T-helper 1 cell (primary cell): ENCODE measurements at places on chromosomes 1 and 21.

GRCh38 chr1:168138134-168138533 is 1.4 kb upstream of the GPR161 start:
- no peak for DNase-seq

DNA sequence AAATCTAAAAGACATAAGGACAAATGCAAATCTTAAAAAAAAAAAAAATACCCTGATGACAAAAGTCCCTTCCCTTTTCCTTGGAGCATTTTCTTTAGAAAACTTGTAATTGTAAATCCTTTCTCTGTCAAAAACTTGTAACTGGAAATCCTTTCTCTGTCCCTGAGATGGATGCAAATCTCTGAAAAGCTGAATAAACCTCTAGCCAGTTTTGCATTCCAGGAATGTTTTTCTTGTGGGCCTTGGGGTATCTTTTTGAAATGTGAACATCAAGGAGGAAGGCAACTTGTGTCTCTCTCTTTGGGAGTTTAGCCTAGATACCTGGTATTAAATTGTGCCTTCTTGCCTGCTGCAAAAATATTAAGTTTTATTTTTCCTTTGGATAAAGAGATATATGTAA is 305.3 kb downstream of the KCNT2 start:
- no peak for DNase-seq

GRCh38 chr1:51664421-51665240 is 47.7 kb downstream of the OSBPL9 start:
- no peak for DNase-seq

GRCh38 chr1:85322655-85323054 is 46.2 kb upstream of the BCL10 start:
- DNase-seq, result no peak

DNA sequence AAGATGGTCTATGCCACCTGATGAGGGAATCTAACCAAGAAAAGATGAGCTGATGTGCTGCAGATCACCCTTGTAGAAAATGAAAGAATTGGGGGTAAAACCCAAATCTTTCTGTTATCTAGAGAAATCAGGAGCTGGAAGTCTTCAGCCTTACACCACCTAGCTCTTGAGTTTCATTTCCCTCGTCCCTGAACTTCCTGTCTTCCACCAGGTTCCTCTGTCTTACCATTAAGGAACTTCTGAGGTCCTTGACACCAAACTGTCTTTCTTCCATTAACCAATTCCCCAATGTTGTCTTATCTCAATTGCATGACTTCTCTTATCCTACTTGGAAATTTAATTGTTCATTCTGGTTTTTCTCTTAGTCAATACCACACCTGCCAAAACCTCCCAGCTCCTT is 31.5 kb downstream of the LPAR3 start:
- DNase-seq, result no peak

GRCh38 chr1:243432136-243432535 is 176.3 kb downstream of the SDCCAG8 start:
- DNase-seq, result no peak

- DNase-seq, result no peak
Measured at GRCh38 chr21:20789729-20790500, 208.3 kb upstream of the NCAM2 start.

- DNase-seq, result no peak
Measured at GRCh38 chr1:81296601-81297000, 504.1 kb upstream of the ADGRL2 start.

DNA sequence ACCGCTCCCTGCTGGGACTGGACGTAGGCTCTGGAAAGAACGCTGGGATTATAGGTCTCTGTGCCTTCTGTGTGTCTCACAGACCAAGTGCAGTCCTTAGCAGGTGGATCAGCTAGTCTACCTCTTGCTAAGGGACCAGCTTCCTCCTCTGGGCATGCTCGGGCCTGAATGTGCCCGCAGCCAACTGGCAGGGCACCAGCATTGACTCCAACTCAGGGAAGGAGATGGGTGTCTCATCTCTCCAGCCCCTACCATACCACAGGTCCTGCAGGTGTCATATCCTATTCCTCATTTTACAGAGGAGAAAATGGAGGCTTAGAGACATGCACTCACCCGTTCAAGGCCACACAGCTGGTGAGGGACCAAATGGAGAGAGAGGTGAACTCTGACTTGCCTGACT is 340.2 kb downstream of the PTPRU start:
- no peak for DNase-seq

GRCh38 chr21:43943512-43944077 is 68.5 kb upstream of the TRAPPC10 start:
- no peak for DNase-seq

- no peak for DNase-seq
Measured at GRCh38 chr1:9808459-9808858, 15.3 kb downstream of the CLSTN1 start.

DNA sequence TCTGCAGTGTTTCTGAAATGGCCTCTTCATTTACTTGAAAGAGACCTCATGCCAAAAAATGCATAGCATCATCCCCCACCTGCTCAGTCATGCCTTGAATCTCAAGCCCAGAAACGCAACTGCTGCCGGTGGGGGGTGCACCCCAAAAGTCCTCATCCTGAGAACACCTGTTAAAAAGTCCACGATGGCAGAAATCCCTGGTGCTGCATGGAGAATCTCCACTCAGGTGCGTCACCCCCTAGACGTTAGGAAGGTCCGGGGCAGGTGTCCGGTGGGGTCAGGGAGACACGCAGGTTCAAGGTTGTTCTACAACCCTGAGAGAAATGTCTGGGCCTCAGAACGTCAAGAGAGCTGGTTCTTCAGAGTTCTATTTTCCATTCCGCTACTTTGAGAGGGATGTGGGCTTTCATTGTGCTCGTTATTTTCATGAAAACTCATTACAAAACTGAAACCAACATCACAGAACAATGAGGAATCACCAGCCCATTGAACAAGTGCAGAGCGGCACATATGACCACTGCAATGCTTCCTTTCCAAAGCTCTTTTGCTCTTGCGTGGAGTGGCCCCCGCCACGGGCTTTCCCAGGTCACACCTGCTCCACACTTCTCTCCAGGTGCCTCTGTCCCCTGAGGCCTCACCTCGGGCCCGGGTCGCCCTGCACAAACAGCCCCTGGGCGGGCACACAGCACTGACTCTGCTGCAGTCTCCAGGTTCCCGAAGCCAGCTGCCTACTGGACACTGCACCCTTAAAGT is 201.9 kb downstream of the TOMM20 start:
- no peak for DNase-seq

GRCh38 chr21:16211339-16212303 is 481.8 kb downstream of the USP25 start:
- no peak for DNase-seq

DNA sequence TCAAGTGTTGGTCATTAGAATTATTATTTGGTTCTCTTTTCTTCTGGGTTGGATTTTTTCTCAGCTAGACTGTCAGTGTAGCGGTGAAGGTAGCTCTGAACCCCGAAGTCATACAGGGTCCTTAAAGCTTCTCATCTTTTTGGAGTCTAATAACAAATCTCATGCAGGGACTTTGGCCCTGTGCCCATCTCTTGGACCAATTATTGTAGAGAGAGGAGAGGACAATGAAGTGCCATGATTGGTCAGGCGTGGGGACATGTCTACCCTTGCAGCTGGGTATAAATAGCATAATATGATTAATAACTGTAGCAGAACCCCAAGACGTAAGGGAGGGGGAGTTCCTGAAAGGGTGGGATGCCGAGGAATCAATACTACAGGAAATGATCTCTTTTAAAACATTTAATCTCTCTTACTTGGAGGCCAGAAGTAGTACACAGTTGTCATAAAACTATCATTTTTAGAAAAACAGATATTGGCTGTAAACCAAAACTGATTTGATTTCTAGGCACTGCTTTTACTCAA is 8.8 kb downstream of the MAGI3 start:
- no peak for DNase-seq

DNA sequence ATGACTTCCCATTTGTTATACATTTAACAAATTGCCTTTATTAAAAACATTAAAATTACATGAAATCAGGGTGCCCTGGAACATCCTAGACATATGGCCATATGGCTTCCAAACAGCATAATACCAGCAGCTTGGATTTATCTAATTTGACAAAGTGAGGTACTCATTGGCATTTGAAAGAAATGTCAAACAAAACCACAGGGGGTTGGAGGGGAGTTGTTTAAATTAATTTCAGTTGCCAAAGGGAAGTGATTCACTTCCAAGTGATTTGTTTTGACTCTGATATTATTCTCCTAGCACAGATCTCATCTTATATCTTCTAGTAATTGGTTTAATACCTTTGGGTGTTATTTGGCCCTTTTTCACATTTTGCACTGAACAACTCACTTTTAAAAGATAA is 24.5 kb upstream of the POU2F1 start:
- no peak for DNase-seq

DNA sequence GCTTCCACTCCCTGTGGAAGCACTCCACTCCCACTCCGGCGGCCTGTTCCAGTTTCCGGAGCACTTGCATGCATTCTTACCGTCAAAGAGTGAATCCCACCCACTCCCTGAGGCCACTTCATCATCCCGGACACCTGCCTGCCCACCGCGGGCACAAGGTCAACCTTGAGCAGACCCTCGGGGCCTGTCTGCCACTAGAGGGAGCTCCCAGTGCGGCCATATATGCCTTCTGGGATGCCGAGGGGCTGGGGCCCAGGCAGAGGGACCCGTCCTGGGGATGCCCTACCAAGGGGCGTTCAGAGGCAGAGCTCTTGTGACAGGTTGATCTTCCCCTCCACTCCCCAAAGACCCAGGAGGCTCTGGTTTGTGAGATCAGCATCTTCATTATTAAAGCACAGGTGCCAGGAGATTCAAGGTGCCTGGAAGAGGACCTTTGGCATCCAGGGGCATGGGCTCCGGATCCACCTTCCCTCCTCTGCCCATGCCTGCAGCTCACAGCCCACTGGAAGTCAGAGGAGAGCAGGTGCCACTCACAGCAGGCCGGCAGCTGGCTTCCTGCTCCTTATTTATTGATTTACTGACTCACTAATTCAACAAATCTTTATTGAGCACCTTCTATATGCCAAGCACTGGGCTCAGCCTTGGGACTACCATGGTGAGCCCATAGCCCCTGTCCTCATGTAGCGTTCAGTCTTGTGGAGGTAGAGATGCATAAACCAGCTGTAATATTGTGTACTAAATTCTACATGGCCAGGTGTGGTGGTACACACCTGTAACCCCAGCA is 47.3 kb downstream of the UBIAD1 start:
- no peak for DNase-seq

- no peak for DNase-seq
Measured at GRCh38 chr1:1021010-1021919, 1.3 kb downstream of the AGRN start.

- DNase-seq, result no peak
Measured at GRCh38 chr1:89808441-89809117, 12.3 kb upstream of the LRRC8D start.

- DNase-seq, result no peak
Measured at GRCh38 chr1:6248161-6248776, 4.3 kb downstream of the HES3 start.

DNA sequence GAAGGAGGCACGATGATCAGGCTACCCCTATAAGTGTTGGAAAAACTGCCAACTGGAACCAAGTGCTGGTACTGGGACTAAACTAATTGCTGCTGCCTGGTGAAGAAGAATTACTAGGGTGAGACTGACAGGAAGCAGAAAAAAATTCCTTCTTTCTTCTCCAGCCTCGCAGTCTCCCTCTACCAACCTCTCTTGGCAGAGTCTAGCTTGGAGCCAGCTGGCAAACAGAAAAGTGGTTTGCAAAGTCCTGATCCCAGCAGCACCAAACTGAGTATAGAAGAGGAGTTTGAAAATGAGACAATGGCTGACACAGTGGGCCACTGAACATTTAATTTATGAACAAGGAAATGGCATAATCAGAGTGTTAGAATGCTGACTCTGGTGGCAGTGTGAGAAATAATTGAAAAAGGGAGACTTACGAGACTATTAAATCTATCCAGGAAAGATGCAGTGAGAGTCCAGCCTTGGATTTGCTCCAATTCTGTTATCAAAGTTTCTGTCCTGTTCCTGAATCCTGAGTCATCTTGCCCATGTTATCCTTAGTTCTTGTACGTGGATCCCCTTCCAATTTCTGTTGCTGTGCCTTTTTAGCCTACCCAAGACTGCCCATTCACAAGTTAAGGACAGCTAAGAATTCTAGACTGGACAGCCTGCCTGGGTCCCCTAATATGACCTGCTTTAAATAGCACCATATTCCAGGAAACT is 23.7 kb upstream of the DISP1 start:
- no peak for DNase-seq

DNA sequence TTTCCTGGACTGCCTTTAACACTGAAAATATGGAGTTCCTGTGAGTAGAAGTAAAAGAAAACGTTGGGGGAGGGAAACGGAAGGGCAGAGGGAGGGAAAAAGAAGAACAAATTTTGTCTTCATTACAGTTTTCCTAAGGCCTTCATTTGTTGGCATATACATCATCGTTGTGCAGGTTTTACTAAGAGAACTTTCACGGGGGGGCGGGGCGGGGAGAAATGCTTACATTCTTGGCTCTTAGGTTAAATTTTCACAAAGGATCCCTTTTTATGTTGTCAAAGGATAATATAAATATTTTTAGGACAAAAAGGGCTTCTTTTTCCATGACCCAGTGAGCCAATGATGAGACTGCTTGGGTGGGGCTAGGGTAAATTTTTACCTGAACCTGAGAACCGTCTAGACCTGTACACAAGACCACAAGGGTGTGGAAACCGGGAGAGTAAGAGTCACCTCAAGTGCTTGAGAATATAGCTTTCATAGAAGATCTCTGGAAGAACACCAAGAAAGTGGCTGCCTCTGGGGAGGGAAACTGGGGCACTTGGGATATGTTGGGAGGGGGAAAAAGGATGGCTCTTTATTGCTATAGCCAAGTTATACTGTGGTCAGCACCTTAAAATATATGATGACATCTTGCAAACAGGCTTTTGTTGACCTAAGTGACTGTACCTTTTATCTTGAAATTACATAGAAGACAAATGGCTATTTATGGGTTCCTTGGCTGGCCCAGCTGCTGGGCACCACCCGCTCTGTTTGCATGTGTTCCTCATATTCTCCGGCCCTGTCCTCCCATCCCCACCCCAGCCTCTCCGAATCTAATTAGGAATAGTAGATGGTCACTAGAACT is 2.0 kb upstream of the UTP25 start:
- DNase-seq, result no peak

GRCh38 chr1:33436557-33437285 is 5.8 kb upstream of the PHC2 start:
- no peak for DNase-seq

GRCh38 chr1:239761509-239761908 is 330.2 kb upstream of the FMN2 start:
- no peak for DNase-seq

DNA sequence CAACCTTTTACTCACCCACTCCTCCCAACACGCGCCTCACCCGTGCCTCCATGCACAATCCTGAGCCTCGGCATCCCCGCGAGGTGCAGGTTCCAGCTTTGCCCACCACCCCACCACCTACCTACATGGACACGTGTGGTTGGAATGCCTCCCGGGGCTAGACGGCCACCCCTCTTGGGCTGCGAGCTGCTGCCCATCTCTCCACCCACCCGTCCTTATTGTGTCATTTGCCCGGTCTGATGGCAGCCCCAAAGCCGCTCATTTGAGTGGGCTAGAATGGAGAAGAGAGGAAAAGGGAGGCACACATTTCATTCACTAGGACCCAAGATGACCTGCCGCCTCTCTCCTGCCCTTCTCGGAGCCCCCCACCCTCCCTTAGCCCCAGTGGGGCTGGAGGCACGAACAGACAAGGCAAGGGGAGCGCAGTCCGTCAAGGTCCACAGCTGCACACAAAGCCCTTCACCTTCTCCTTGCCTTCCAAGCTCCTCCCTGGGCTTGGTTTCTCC is 785 bp downstream of the ZNF697 start:
- no peak for DNase-seq

GRCh38 chr1:173478094-173478674 is 1.0 kb downstream of the PRDX6 start:
- DNase-seq, result no peak
